ENCODE measurements at places on chromosomes 12 and 14.

DNA sequence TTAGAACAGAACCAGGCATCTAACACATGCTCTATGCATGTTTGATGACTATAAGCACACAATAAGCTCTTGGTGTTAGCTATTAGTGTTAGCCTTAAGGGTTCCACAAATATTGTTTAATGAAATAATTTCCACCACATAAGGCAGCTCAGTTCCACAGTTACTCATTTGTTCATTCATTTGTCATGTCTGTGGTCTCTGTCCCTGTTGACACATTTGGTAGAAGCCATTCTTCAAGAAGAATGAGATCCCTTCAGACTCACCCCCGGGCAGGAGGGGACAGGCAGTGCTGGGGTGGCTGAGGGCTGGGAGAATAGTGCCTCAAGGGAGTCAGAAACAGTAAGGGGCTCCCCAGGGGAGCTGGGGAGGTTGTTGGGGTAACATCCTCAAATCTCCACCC is 3.7 kb upstream of the FAIM2 start:
- no peak for DNase-seq

DNA sequence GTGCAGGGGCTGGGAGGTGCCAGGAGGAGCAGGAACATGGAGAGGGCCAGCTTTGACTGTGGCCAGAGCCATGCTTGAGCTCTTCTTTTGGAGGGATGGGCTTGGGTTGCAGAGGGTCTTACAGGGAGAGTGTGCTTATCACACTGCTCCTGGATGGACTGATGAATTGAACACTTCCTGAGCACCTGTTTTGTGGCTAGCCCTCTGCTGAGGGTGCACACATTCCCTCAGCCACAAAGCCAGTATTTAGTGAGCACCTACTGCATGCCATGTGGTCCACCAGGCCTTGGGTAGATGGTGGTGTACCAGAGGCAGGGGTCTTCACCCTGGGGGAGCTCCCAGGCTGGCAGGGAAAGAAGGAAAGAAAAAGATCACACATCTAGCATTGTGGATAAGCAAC is 118.9 kb downstream of the SLC25A47 start:
- DNase-seq = no peak

GRCh38 chr12:31849090-31849687 is 110.0 kb upstream of the RESF1 start:
- no peak for DNase-seq

DNA sequence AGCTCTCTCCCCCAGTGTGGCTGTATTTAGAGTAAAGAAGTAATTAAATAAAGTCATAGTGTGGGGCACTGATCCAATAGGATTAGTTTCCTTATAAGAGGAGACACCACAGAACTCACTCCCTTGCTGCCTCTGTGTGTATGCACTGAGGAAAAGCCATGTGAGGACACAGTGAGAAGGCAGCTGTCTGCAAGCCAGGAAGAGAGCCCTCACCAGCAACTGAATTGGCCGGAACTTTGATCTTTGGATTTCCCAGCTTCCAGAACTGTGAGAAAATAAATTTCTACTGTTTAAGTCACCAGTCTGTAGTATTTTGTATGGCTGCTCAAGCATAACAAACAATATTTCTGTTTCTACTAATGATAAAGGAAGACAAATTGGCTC is 368.7 kb upstream of the PRICKLE1 start:
- no peak for DNase-seq
